M059J (cell line): ENCODE measurements at places on chromosomes 7 and 10.

DNA sequence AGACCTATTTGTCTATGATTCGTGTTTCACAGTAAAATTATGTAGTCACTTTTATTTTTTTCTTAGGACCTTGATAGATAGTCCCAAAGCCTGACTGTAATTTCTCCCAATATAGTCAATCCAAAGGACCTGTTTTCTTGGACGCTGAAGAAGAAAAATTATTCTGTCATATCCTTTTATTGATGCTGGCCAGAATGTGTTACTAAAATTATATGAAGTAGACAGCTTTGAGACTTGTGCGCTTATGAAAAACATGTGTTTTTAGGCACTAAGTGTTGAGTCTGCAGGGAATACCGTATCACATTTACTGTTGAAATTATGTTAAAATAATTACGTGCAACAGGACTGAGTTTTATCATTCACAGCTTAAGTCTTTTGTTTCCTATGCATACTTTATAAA, 17.9 kb downstream of the TES start:
- no peak for DNase-seq

GRCh38 chr10:104957178-104957841, 316.2 kb downstream of the SORCS3 start:
- no peak for DNase-seq

DNA sequence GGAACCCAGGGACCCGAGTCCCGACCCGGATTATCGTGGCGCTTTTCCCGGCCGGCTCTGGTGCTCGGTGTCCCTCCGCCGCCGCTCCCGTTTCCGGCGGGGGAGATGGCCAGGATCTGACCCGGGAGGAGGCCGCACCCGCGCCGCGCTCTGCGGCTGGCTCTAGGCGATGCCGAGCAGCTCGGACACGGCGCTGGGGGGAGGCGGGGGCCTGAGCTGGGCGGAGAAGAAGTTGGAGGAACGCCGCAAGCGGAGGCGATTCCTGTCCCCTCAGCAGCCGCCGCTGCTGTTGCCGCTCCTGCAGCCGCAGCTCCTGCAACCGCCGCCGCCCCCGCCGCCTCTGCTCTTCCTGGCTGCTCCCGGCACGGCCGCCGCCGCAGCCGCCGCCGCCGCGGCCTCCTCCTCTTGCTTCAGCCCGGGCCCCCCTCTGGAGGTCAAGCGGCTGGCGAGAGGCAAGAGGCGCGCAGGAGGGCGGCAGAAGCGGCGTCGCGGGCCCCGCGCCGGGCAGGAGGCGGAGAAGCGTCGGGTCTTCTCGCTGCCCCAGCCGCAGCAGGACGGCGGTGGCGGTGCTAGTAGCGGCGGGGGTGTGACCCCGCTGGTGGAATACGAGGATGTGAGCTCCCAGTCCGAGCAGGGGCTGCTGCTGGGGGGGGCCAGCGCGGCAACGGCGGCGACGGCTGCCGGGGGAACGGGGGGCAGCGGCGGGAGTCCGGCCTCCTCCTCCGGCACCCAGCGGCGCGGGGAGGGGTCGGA, 593 bp downstream of the CDK13 start:
- DNase-seq: no peak

- peak; percentile 69 for DNase-seq
These were observed 2.4 kb downstream of the PAPSS2 start for GRCh38 chr10:87661861-87662785.

- DNase-seq: no peak
These were observed 10.3 kb downstream of the TACC2 start for GRCh38 chr10:121999301-121999700.

DNA sequence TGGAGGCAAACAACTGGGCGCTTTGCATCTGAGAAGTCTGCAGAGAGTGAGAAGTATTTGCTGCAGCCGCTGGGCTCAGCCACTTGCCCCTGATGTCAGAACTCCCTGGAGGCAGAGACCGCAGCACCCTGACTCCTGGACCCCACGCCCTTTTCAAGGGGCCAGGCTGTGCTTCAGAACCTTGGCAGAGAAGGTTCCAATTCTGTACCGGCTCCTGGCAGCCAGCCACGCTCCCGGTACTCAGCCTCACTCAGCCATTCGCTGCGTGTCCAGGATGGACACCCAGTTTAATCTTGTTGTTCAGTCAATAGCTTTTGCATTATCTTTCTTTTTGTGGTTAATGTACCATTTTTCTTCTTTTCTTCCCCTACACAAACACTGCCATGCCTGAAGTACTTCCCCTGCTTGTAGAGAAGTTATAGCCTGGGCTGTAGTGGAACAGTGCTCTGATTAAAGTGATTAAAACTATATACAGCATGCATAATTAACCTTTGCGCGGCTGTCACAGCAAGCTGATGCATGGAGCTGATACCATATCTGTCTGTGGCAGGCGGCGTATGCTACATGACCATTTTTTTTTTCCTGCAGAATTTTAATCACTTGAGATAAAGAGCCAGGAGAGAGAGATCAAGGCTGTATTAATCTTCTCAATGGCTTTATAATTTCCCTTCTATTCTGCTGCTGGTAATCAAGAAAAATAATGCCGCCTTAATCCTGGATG, 578.5 kb downstream of the SDK1 start:
- DNase-seq: no peak

DNA sequence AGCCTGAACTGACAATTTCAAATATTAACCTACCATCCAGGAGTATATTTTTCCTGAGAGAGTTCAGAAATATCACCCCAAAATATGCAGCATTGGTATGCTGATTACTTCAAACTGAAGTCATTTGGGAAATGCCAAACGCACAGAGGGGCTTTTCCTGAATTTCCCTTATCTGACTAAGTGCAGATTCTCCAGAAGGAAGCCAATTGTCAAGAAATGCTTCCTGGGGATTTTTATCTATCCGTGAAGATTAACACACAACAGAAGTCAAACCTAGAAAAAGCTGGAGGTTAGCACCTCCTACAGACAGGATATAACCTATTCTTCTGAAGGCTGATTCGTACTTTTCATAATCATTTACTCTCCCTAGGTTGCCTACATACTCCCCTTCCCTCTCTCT, 91.0 kb downstream of the AKR1D1 start:
- no peak for DNase-seq

- DNase-seq: peak; percentile 61
These were observed 2.6 kb downstream of the NPTX2 start for GRCh38 chr7:98619450-98620321.

- no peak for DNase-seq
These were observed 108.0 kb upstream of the LSM8 start for GRCh38 chr7:118075936-118076335.

- no peak for DNase-seq
These were observed 6.7 kb downstream of the KCNH2 start for GRCh38 chr7:150971242-150972022.

DNA sequence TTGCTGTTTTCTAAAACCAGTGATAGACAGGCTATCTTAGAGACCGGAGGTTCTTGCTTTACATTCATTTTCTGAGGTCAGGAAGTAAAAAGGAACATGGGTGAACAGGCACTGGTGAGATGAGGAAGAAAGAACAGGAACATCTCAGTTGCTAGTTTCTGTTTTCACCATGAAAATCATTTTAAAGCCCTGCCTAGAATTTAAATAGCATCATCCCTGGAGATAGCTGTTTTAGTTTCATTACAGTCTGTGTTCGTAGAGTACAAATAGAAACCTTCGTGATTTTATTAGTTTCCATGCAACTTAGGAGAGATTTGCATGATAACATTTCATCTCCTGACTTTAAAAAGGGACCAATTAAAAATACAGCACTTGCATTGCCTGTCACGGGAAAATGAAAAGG, 14.7 kb downstream of the KCNMA1 start:
- peak; percentile 34 for DNase-seq

DNA sequence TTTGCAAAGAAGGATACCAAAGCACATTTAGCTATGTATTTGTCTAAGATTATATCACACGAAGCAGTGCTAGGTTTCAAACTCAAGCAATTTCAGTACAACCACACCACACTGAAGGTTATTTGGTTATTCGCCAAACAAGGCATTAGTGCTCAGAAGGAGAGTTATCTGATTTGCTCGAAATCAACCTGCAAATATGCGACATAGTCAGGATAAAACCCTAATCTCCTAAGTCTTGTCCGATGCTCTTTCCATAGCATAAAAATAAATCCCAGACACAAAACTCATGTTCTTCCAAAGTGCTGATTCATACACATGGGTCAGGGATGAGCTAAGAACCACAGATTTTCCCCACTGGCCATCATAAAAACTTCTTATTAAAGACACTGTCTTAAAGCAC, 1288.0 kb upstream of the SORCS1 start:
- DNase-seq: peak; percentile 33

DNA sequence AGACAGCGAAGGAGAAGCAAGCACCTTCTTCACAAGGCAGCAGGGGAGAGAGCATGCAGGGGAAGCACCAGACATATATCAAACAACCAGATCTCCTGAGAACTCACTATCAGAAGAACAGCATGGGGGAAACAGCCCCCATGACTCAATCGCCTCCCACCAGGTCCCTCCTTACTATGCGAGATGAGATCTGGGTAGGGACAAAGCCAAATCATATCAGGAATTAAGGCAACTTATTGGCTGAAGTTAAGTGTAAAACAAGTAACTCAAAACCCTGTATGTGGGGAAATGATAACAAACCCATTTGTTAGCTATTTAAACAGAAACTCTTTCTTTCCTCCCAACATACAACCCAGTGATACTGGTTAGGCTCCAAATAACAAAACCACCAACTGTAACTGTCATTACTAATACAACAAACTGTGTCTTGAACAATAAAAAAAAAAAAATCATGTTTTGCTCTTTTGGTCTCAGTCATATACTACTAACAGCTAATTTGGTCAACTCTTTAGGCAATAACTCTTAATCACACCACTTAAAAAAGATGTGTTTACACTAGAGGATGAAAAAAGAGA, 57.8 kb downstream of the MINDY3 start:
- DNase-seq: no peak

- peak; percentile 97 for DNase-seq
These were observed 22.0 kb upstream of the SLF2 start for GRCh38 chr10:100890673-100891317.

- no peak for DNase-seq
These were observed 17.3 kb downstream of the CRTAC1 start for GRCh38 chr10:98013122-98013521.

DNA sequence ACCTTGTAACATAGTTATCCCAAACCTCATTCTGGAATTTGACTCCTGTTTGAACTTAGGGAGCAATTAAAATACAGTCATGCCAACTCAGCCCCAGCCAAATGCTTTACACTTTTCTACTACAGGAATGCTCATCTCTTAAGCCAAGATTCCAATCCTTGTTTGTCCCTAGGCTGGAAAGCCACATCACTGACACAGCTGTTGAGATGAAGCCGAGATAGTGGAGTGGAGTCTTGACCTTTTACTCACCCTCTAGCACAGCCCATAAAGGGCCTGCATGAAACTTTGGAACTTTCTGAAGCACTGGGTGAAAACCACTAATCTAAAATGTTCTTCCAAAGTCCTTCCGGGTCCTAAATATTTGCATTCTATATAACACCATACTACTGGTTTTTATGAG, 247.3 kb downstream of the ETV1 start:
- DNase-seq: peak; percentile 96

DNA sequence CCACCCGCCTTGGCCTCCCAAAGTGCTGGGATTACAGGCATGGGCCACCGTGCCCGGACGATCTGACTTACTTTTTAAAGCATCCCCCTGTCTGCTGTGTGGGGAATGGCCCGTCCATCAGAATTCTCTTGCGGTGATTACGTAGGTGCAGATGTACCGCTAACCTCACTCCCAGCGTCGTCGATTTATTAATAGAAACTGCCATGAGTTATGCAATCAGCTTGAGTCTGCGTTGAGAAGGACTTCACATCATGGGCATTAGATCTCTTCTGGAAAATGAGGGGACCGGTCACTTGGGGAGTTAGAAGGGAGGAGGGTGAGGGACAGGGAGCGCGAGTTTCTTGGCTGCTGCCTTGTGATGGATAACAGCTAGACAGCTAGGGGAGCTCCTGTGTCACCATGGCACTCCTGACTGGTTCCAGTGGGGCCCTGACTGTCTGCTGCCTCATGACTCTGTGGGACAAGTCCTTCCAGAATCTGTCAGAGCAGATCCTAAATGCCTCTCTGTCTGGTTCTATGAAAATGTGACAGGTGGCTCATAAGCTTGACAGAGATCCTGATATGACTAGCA, 35.2 kb downstream of the POR start:
- no peak for DNase-seq

DNA sequence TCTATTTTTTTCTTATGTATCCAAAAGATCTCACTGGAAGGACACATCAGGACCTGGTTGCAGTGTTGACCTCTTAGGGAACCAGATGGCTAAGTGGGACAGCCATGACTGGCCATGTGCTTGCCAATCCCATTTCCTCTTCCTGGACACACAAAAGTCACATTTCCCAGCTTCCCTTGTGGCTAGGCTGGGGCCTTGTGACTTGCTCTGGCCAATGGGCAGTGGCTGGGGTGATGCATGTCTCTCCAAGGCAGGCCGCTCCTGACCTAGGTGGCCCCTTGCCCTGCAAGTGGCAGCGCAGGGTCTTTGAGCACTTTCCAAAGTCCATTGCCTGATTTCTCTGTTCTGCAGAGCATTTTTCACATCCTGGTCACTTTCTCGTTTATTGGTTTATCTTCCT, 41.7 kb upstream of the HSPA12A start:
- DNase-seq: no peak

DNA sequence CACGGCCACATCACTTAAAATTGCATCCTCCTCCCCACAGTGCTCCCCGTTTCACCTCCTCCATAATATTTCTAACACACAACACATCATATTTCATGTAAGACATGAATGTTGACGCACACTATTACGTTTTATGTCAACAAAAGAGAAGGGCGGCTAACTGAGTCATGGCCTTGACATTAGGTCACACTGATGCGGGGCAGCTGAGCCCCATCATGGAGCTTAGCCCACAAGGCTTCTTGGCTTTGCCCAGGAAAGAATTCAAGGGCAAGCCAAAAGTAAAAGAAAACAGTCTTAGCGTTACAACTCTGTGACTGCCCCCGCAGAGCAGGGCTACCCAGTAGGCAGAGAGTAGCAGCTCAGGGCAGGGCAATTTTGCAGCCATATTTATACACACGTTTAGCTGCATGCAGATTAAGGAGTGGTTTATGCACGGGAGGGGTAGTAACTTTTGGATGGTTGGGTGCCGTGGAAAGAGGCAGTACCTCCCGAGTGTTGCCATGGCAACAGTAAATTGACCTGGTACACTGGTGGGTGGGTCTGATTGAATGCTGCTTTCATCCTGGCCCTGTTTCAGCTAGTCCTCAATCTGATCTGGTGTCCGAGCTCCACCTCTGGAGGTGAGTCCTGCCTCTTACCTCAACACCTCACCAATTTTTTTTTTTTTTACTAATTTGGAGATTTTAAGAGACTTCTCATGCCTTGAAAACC, 156.2 kb upstream of the FRMD4A start:
- peak; percentile 19 for DNase-seq

DNA sequence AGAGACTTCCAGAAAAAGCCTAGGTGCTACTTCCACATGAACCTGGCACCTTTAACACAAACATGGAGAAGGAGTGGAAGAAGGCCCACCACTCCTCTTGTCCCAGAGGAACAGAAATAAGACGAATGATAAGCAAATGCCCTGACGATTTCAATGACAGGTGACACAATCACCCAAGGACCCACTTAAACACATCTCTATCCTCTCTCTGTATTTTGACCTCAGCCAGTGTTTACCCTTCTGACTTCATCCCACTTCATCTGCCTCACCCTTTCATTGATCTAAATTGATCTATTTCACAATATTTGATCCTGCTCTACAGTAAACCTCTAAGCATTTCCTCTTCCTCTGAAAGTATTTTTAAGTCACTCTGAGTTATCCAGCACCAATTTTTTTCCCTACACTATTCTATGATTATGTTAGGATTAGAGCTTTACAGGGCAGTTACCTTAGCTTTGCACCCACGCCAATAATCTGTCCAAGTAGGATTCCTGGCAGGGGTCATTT, 9.1 kb downstream of the GOT1 start:
- DNase-seq: no peak

GRCh38 chr10:103692436-103692951, 162.9 kb downstream of the SH3PXD2A start:
- DNase-seq: no peak
